CD8-positive, alpha-beta memory T cell (primary cell): ENCODE measurements at places on chromosomes 6 and 20. TPM values are rescaled to one million over a fixed set of nuclear protein-coding genes. Genes with fewer than 3 reads are reported as not detected.

DNA sequence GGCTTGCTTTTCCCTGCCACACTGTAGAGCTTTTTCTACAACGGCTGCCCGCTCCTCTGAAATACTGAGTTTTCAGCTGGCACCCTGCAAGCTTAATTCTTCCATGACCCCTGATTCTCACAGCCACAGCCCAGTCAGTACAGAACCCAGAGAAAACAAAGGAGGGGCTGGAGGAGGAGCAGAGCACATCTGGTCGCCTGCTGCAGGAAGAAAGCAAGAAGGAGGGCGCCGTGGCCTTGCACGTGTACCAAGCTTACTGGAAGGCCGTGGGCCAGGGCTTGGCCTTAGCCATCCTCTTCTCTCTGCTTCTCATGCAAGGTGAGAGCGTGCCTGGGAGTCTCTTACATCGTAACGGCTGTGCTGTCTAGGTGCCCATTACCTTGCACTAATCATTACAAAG, 11.3 kb downstream of the DLK2 start:
- no peak for DNase-seq

DNA sequence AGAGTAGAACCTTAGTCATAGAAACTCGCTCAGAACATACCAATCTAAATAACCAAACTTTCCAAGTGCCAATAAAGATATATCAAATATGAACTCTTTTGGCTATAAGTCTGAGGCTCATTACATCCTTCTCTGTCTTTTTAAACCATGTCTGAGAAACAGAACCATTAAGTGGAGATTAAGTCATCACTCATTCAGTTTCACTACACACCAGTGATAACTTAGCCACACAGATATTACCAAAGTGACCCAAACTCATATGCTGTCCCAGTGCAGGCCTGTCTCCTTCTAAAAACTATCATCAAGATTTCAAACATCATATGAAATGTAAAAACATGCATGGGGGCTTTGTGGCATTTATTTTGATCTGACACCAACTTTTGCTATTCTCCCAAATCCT, 12.0 kb downstream of the GCLC start:
- DNase-seq: no peak

DNA sequence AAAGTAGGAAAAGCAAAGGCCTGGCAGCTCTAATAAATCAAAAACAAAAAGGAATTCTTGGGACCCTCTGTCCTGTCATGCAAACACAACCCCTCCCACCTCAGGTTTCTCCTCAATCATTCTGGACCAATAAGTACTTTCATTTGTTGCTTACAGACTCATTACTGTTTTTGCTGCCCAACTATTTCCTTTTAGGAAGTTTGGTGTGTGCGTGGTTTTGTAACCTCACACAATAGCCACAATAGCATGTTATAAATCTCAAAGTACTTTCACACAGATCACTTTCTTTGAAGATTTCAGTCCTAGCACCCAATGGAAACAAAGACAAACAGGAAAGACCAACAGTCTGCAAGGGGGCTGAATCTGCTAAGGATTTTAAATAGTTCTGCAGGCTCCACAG, 4.5 kb downstream of the MRPL14 start:
- DNase-seq: peak; percentile 55

DNA sequence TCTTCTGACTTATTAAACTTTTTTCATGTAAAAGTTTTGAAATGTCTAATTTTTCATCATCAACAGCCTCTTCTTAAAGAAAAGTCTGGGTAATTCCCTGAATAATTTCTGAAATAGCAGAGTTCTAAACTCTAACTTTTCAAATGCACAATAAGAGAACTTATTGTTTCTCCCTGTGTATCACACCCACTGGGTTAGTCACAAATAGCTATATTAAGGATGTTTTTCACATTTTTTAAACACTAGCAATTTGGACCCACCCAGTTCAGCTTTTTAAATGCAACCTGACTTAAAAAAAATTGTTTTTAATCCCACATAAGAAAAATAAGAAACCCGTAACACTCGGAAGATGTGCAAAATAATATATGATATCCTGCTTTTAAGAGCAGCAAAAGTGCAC, 61.4 kb upstream of the UTRN start:
- no peak for DNase-seq

GRCh38 chr6:12605888-12606345, 110.7 kb upstream of the PHACTR1 start:
- DNase-seq: no peak

GRCh38 chr6:137497721-137498463, 3.7 kb upstream of the OLIG3 start:
- DNase-seq: no peak

GRCh38 chr6:149306967-149307366, 10.5 kb upstream of the TAB2 start:
- DNase-seq: no peak

GRCh38 chr6:27679964-27680694, 207.2 kb upstream of the ZNF184 start:
- no peak for DNase-seq

- DNase-seq: no peak
Measured at GRCh38 chr20:36441416-36441815, 99.9 kb upstream of the MYL9 start.

- DNase-seq: no peak
Measured at GRCh38 chr6:134637282-134637681, 312.6 kb downstream of the ALDH8A1 start.

- no peak for DNase-seq
Measured at GRCh38 chr6:5486214-5486613, 224.9 kb downstream of the FARS2 start.

DNA sequence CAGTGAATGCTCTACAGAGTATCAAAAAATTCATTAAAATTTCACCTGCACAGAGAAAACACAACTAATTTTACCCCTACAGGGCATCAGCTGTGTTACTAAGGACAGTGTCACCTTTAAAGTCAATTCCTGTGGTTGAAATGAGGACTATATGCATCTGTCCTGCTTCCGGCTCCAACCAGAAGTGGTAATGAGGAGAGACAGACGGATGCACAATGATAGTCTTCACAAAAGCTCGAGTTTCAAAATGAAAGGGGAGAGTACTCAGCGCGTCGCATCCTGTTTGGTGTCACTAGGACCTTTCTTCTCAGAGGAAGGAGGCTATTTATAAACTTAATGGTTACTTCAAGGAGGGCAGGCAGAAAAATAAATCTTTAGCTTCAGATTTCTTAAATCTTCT, 86.5 kb downstream of the LYRM4 start:
- peak; percentile 66 for DNase-seq

DNA sequence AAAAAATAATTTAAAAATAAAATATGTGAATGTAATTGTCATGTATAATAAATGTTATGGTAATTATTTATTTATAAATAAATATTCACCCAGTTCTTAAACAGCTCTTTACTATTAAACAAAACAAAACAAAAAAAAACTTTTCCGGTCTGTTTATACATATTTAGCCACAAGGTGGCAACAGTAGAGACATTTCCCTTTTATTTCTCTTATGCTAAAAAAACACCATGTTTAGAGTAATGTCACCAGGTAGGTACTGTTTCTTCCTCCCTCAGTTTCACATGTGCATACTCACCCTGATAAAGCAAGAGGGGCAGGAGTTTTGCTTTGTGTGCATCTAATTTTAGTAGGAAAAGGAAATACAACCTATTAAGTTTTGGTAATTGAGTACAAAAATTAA, 610.4 kb upstream of the IMPG1 start:
- no peak for DNase-seq

DNA sequence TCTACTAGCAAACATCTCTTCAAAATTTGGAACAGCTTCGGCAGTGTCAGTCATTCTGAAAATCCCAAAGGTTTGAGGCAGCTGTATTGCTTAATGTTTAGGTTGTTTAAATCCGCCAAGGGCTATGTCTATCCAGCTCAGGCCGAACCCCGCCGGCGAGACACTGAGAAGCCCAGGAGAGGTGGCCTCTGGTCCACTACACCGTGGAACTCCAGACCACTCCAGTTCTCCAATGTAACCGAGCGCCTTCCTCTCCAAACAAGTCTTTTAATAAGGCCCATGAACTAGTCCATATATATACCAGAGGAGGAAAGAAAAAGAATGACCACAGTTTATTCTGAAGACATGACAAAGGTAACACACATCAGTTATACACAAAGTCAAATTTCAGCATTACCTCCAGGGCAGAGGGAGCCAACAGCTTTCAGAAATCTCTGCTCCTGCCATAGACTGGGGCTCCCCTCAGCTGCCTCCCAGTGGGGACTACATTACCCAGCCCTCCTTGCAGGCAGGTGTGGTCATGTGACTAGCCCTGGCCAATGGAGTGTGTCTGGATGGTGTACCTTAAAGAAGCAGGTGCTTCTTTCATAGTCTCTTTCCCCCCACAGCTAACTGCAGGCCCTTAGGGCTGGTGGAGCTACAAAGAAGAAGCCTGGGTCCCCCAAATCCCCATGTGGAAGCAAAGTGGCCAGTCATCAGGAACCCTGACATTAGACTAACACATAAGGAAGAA, at the start of gene RAMACL:
Gene RAMACL (minus strand): TSS at position 255 of the 733 bp plus-strand sequence. CDS start 201 bp downstream, at position 54.
- peak; percentile 48 for DNase-seq

GRCh38 chr20:60512443-60512842, 554.2 kb downstream of the CDH26 start:
- DNase-seq: no peak

DNA sequence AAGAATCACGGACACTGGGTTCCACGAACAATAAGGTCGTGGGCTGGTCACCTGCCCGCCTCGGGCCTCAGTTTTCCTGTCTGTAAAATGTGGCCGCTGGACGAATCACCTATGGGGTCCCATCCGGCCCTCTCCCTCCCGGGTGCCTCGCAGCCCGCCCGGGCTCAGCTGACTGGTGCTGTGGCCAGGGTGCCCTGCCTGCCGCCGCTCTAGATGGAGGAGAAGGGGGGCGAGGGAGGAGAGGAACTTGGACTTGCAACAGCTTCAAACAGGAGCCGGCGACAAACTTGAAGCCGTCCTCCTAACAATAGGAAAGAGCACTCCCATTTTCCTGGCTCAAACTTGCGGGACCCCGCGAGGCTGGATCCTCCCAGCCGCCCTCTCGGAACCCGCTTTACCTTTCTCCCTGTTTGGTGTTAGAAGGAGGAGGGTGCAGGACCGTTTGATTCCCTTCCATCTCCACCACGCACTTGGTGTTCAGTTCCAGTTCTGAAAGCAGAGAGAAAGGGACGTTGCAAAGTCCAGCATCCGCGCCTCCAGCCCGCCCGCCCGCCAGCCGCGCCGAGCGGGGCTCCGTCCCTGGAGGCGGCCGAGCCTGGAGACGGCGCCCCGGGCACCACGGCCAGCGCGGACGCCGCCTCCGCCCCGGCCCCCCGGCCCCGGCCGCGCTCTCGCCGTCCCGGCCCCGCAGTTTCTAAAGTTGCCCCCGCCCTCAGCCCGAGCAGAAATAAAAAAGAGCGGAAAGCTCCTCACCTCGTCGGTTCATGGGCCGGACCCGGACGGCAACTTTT, 584 bp downstream of the KIF13A start:
- DNase-seq: no peak

DNA sequence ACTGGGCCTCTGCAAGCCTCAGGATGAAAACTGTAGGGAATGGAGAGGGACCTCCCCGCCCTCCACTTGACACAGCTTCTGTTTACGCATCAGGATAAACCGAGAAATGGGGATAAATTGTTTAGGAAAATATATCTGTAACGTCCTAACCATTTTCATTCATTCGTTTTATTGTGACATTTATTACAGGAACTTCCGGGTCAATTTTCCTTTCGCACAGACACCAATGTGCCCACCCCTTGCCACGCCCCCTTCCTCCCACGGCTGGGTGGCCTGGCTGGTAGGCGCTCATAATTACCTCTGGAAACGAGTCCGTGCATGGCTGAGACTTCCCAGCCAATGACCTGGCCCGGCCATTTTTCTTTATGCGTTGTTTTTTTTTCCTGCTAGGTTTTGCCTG, 96.1 kb downstream of the BMP7 start:
- no peak for DNase-seq

DNA sequence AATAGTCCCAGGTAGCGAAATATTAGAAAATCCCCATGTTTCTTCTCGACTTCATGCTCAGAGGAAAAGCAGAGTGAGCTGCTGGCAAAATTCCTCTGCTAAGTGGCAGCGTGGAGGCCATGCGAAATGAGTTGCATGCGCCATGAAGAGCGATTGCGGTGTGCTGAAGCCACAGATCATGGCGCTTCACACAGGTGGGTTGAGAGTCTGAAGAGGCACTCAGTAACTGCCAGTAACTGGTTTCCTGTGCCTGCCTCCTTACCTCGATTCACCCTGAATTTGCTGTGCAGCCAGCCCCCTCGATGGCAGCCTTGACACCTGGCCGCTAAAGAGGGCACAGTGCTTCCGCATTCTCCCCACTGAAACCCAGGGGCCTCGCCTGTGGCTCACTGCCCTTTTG, 301.5 kb downstream of the NRN1 start:
- DNase-seq: no peak

GRCh38 chr6:96089173-96089572, 73.4 kb downstream of the FUT9 start:
- no peak for DNase-seq

- DNase-seq: no peak
Measured at GRCh38 chr20:23095499-23095898, 9.4 kb upstream of the CD93 start.

GRCh38 chr20:17572034-17572638, 2.3 kb downstream of the DSTN start:
- DNase-seq: no peak

- no peak for DNase-seq
Measured at GRCh38 chr6:39063526-39063925, 14.9 kb downstream of the GLP1R start.

DNA sequence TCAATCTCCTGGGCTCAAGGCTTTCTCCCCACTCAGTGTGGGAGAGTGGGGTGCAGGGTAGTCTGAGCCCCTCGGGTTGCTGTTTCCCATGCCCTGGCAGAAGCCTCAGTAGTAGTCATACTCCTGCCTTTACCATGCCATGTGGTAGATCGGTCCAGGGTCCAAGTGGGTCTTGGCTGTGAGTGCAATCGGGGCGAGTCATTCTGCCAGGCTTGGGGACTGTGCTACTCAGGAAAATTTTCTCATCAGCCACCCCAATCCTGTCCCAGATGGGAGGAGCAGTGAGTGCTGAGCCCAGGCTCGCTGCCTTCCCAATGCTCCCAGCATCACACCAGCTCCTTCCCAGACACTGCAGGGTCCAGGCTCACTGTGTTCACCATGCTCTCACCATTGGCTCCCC, 10.7 kb upstream of the RAET1L start:
- no peak for DNase-seq

- DNase-seq: peak; percentile 54
Measured at GRCh38 chr6:112180095-112180820, 74.1 kb downstream of the LAMA4 start.

DNA sequence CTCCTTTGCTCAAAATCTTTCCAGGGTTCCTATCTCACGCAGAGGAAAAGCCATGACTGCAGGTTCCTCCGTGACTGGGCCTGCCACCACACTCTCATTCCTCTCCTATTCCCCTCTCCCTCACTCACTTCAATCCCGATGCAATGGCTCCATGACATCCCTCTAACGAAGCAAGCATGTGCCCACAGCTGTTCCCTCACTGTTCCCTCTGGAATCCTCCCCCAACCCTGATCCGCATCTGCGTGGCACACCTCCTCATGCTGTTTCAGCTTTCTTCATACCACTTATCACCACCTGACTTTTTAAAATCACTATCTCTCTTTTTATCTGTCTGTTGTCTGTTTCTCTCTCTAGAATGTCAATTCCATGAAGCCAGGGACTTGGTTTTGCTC, 25.5 kb downstream of the ANGPT4 start:
- DNase-seq: no peak

SYNDIG1 gene
- total RNA-seq: not detected

RSPH3 gene
- 4.4 TPM for total RNA-seq

C20orf204 gene
- total RNA-seq: 2.7 TPM

OR2J3 gene
- total RNA-seq: not detected

CMTR1 gene
- 54.3 TPM for total RNA-seq

HLA-DOA gene
- 6.9 TPM for total RNA-seq

MEI4 gene
- total RNA-seq: not detected

SGK2 gene
- 0.11 TPM for total RNA-seq

SDC4 gene
- total RNA-seq: 91.3 TPM

OVOL2 gene
- total RNA-seq: not detected

TGM2 gene
- not detected for total RNA-seq

MDFI gene
- not detected for total RNA-seq

ZNF512B gene
- 11.5 TPM for total RNA-seq
